ENCODE measurements at places on chromosomes 7 and 10.

DNA sequence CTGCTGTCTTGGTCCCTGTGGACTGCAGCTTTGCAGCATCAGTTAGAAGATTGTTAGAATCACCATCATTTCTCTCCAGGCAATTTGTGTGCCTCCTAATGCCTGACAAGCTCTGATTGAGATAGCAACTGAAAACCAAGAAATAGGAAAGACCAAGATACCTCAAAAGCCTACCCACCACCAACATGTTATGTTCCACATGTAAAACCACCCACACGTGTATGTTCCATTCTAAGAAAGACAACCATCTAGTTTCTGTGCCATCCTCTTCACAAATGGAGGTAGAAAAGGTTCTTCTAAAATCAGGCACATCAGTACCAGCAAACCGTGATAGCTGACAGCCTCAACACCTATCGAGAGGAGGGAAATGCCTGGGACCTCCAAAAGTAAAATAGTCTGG lies 46.9 kb downstream of the TASOR2 start:
- no peak for DNase-seq

DNA sequence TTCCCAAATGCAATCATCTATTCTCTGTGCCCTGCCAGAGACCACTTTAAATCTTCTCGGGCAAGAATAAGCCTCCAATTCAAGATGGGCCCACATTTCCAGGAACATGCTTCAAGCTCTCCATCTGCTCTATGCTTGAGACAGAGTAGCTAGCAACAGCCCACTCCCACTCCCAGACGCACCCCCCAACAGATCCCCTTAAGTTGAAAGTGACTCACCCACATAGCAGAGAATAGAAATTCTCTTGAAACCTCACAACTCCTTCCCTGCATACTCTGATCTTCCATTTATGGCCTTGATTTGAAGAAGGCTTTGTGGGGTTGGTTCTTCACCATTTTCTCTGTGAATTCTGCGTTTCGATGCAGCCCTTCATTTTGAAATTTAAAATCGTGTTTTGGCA lies 604.0 kb downstream of the INHBA start:
- peak; percentile 73 for DNase-seq

DNA sequence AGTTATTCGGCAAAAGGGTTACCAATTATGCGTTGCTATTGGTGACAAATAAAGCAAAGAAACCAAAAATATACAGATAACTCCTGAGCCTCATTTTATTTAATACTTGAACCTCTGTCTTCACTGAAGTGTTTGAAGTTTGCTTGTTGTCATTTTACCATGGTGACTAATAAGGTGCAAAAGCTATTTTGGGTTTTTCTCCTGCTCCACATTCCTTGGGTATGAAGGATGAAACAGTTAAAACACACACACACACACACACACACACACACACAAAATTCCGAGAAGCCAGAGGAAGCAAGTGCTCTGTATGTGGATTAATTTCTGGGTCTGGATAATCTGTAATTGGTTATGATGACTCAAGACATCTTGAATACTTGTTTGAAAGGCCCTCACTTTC lies 246.5 kb downstream of the COBL start:
- peak; percentile 65 for DNase-seq

- peak; percentile 44 for DNase-seq
These were observed 464 bp downstream of the DENND2A start for GRCh38 chr7:140640060-140640637.

GRCh38 chr7:2869981-2870380 lies 25.9 kb upstream of the GNA12 start:
- DNase-seq = no peak

DNA sequence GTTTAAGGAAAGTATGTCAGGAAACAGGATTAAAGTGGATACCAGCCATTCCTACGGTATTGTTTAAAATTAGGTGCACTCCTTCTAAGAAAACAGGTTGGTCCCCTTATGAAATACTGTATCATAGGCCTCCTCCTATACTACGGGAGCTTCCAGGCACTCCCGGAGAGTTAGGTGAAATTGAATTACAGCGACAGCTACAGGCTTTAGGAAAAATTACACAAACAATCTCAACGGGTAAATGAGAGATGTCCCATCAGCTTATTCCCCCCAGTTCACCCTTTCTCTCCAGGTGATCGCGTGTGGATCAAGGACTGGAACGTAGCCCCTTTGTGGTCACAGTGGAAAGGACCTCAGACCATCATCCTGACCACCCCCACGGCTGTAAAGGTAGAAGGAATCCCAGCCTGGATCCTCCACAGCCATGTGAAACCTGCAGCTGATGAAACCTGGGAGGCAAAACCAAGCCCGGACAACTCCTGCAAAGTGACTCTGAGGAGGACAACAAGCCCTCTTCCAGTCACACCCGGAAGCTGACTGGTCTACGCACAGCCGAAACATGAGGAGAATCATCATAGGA lies 25.1 kb upstream of the GHITM start:
- no peak for DNase-seq

DNA sequence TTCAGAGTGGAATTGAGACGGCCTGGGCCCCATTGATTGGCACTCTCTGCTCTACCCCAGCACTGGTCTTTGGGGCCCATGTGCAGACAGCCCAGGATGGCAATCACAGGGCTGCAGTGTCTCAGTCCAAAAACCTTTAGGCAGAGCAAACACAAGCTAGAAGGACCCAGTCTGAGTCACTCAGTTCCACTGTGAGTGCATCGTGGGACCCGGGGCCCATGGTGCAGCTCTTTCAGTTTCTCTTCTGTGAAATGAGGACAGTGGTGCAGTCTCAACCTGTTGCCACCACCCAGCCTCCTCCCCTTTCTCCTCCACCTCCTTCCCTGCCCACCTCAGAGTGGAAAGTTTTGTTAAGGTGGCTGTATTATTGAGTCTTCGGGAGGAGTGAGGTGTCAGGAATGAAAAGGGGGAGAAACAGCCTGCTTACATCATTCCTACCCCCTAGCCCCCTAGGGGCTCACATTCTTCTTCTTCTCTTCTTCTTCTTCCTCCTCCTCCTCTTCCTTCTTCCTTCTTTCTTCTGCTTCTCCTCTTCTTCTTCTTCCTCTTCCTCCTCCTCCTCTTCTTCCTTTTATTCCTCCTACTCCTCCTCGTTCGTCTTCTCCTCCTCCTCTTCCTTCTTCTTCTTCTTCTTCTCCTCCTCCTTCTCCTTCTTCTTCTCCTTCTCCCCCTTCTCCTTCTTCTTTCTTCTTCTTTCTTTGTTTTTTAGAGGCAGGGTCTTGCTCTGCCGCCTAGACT lies 19.5 kb upstream of the CARD11 start:
- DNase-seq = no peak

DNA sequence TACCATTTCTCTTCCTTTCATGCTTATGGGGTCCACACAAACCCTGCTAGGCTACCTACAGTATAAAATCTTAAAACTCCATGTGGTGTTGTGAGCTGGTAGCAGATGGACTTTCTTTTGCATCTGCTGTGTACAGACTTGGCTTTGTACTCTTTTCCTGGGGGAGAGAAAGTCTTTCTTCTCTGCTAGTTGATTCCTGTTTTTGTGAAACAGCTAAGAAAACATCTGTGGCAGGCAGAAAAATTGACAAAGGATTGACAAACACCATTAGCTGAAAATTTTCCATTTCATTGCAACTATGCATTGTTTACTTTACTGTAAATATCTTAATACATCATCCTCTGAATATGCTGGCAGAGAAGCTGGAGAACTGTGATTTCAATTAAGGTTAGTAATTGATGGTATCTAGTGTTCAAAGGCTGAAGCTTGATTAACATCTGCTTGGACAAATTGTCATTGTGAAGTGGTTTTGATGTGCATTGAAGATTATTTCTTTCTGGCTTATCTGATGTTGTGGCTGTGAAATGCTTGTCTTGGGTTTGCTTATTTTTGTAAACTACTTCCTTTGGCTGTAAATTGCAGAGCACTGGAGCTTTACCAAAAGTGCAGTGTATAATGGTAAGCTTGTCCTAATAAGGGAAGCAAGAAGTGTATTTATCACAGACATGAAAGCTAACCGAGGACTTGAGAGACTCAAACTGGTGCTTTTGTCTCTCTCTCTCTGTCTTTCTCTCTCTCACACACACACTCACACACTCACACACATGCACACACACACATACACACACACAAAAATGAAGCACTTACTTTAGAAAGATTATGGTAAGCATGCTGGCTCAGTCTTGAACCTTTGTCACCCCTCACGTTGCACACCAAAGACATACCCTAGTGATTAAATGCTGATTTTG lies at the start of gene FOXP2:
Gene FOXP2, plus strand, starts transcription at position 660 of the 908 bp plus-strand sequence. CDS start 11,697 bp downstream, outside the sequence.
- peak; percentile 46 for DNase-seq

DNA sequence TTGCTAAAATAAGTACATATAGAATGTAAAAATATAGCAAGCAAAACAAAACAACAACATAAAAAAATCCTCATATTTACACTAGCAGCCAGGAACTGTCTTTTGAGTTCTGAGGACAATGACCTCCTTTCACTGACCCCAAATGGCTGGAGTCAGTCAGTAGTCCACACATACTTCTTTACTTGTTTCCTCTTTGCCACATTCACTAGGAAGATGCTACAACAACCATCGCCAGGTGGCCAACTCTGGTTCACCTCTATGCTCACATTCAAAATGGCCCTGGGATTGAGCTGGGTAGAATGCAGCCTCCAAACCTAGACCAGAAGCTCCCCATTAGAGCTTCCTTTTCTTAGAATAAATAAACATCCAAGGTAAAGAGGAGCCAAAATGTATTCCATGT lies 356.2 kb downstream of the PLXNA4 start:
- DNase-seq = no peak

- DNase-seq = no peak
These were observed 149.5 kb downstream of the ARHGAP21 start for GRCh38 chr10:24574161-24574560.

- no peak for DNase-seq
These were observed 159.4 kb upstream of the AHR start for GRCh38 chr7:17139081-17139480.

GRCh38 chr10:4312051-4312835 lies 513.8 kb upstream of the AKR1E2 start:
- DNase-seq = no peak

GRCh38 chr7:88217675-88218428 lies 2.0 kb downstream of the SRI start:
- DNase-seq = peak; percentile 19

GRCh38 chr7:99031496-99031895 lies 112.4 kb downstream of the SMURF1 start:
- DNase-seq = no peak

DNA sequence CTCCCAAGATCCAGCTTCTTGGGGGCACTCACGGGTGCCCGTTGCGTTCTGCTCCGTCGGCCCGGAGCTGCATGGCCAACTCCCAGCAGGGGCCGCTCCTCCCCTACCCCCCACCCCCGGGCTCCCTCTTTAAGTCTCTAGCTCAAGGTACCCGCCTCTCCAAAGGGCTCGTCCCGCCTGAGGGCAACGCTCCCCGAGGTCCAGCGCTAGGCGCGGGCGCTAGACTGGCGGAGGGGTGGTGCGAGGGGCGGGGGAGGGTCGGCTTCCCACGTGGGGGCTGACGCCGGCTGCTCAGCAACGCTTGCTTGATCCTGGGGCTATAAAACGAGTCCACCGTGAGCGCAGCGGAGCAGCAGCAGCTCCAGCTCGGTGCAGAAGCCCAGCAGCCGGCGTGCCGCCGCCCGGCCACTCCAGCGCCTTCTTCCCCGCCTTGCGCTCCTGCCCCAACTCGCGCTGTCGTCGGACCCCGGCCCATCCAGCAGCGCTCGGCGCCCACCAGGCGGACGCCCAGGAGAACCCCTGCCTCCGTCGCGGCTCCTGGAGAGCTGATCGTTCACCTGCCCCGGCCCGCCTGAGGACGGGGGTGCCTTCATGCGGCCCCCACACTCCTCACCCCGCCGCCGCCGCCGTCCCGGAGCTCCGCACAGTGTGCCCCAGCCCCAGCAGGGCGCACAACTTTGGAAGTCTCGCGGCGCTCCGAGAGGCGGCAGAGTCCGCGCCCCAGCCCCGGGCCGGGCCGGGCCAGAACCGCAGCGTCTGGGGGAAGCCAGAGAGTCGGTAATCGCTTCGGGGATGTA lies at the start of gene ADRA2A:
Gene ADRA2A, plus strand, starts transcription at position 348 of the 797 bp plus-strand sequence. CDS start 968 bp downstream, outside the sequence.
- DNase-seq = peak; percentile 40

- peak; percentile 67 for DNase-seq
These were observed 33.9 kb downstream of the BNIP3 start for GRCh38 chr10:131947631-131948347.

GRCh38 chr7:135748770-135749169 lies at the start of gene FAM180A:
TSS of gene FAM180A (minus strand) at chr7:135748813. CDS start at chr7:135748580, 233 bp downstream.
- peak; percentile 95 for DNase-seq

- DNase-seq = no peak
These were observed 28.9 kb downstream of the CFTR start for GRCh38 chr7:117508676-117509075.

- peak; percentile 48 for DNase-seq
These were observed 37.6 kb downstream of the FHIP2A start for GRCh38 chr10:114859222-114859621.

DNA sequence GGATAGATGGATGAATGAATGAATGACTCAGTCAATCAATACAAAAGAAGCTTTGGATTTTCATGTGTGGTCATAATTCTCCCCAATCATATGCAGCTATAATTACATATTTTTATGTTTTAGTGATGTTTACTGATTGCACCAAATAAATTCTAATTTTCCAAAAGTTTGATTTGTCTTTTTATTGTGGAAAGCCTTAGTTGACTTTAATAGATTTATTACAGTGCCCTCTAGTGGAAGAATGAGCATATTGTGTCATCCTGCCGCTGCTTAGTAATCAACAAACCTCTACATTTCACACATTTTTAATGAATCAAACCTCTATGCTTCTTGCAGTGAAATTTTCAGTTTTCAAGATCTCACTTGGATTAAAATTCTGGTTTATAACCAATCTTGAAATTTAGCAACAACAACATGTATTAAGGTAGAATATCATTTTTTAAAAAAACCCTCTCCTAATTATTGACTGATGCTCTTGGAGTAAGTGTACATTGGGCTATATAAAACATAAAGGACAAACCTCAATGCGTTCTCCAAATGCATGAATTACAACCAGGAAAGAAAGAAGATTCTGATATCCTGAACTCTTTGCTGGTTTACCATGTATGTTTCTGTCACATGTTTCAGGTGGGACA lies 55.6 kb upstream of the PNLIP start:
- peak; percentile 28 for DNase-seq

- DNase-seq = no peak
These were observed 4.1 kb downstream of the CPA1 start for GRCh38 chr7:130384371-130384801.

DNA sequence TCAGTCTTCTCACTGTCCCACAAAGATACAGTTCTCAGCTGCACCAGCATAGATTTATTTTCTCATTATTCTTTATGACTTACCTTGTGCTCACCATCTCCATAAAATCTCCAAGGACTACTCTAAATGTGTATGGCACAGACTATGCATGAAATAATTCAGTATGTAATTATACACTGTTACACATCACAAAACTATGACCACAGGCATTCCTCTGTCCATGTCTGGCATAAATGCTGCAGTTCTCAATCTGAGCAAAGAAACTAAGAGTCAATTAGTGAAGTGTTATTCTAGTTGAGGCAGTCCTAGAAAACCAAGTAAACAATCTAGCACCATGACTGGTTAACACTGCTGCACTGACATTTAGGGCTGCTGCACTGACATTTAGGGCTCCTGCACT lies 2.7 kb downstream of the CYCS start:
- DNase-seq = peak; percentile 61

Data from fibroblast of lung (primary cell).